ENCODE measurements at places on chromosomes 3 and 15. TPM values are rescaled to one million over a fixed set of nuclear protein-coding genes. Genes with fewer than 3 reads are reported as not detected.

Gene DAZL
- not detected for total RNA-seq

GRCh38 chr15:66773129-66773873 is 71.3 kb downstream of the SMAD6 start:
- peaks cover 37% of the 10 kb centered on the region for H3K4me1 ChIP-seq
- no peaks in the 10 kb centered on the region for H3K27me3 ChIP-seq
- no peak overlapping the region for H3K4me3 ChIP-seq
- no peak overlapping the region for H3K27ac ChIP-seq

DNA sequence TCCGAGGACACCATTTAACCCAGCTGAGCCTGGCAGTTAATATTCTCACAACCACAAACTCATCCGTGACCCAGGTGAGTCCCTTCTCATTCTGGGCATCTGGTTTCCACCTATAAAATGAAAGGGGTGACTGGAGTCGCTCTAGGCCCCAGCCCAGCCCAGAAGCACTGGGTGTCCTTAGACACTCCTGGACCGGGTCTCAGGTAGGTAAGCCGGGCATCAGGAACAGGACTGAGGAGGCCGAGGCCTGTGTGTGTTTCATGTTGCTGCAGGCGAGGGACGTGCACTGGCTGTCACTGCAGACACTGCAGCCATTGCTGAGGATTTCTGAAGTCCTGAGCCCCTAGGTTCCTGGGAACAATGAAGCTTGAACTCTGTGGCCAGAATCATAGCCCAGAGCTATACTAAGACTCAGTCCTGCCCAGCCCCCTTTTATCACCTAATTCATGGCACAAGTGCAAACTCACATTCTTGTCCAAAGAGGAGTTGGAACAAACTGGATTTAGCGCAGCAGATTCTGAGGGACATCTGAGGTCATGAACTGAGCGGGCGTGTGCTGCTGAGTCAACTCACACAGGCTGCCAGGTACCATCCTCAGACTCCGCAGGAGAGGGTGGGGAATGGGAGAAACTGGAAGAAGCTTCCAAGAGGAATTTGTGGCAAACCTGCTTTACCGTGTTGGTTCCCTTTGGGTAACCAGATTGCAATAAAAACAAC is 184.9 kb downstream of the FAM43A start:
- no peaks in the 10 kb centered on the region for H3K27me3 ChIP-seq
- peak overlapping the region; percentile 69 for H3K27ac ChIP-seq
- no peak overlapping the region for H3K4me3 ChIP-seq
- peaks cover 31% of the 10 kb centered on the region for H3K4me1 ChIP-seq
- DNase-seq = peak; percentile 72

Gene GXYLT2
- total RNA-seq = 62.6 TPM

GRCh38 chr3:148150141-148150540 is 547.6 kb upstream of the AGTR1 start:
- H3K27ac ChIP-seq = no peak overlapping the region
- H3K4me1 ChIP-seq = no peaks in the 10 kb centered on the region
